ENCODE measurements at places on chromosomes 1 and 21.

- H3K4me1 ChIP-seq: peaks cover 13% of the 10 kb centered on the region
- no peak overlapping the region for H3K27ac ChIP-seq
- no peaks in the 10 kb centered on the region for H3K36me3 ChIP-seq
- H3K27me3 ChIP-seq: no peaks in the 10 kb centered on the region
Observed at GRCh38 chr1:160089883-160090282, 8.5 kb downstream of the IGSF8 start.

DNA sequence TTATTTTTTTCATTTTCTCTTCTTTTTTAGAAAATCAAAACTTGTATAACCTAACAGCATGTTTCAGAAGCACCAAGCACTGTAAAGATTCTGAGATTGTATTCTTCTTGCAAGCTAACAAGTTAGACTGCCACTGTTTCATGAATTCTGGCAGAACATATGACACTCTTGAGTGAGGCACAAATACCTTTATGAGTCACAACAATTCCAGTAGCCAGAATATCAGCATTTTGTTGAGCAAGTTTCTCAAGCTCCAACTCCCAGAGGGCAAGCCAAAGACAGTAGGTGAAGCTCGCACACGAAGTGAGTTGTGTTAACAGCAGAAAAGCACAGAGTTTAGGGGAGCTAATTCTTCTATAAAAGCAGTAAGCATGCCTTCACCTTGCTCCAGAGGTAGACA is 268.8 kb upstream of the NCAM2 start:
- no peak overlapping the region for H3K4me3 ChIP-seq
- DNase-seq: no peak
- no peak overlapping the region for H3K27ac ChIP-seq
- H3K36me3 ChIP-seq: no peaks in the 10 kb centered on the region

DNA sequence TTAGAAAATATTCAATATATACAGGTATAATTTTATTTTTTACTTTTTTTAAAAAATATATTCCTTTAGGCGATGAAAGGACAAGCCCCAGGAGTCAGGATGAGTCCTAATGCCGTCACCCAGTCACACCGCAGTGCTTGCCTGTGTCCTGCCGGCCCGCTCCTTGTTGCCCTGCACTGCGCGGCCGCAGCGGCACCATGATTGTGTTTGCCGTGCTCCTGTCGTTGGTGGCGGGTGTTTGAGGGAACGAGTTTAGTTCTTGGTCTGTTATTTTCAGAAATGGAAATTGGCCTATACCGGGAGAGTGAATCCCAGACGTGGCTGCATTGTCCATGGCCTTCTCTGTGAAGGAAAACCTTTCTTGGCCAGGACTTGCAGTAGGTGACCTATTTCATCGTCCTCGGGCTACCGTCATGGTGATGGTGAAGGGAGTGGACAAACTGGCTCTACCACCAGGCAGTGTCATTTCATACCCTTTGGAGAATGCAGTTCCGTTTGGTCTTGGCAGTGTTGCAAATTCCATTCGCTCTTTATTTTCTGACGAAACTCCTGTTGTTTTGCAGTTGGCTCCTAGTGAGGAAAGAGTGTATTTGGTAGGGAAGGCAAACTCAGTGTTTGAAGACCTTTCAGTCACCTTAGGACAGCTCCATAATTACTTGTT is 45.9 kb upstream of the CRB1 start:
- H3K4me1 ChIP-seq: no peaks in the 10 kb centered on the region
- H3K27ac ChIP-seq: no peak overlapping the region
- peaks cover 1% of the 10 kb centered on the region for H3K36me3 ChIP-seq

- DNase-seq: no peak
- H3K27me3 ChIP-seq: peaks cover 66% of the 10 kb centered on the region
- H3K4me3 ChIP-seq: no peak overlapping the region
Observed at GRCh38 chr1:20476265-20477038, 9.6 kb downstream of the CAMK2N1 start.

DNA sequence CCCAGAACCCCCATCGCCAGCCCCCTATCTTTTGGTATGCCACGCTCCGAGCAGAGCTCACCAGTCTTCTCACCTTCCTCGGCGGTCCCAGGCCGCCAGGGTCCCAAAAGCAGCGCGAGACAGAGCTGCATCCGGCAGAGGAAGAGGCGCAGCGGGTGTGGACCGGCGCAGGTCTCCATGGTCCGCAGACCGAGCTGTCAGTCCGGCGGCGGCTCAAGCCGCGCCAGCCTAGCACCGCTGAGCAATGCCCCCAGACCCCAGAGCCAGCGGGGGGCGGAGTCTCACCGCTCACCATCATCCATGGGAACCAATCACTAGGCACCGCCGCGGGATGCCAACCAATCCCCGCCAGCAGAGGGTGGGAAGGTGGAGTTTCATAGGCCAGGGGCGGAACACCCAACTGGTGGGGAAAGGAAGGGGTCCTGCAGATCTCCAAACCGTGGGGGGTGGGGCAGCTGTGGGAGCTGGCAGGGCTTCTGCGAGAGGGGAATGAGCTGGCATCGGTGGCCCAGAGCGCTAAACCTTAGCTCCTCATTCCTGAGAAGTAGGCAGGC is at the start of gene EPHA10:
Gene EPHA10 (minus strand): TSS at position 233 of the 554 bp plus-strand sequence. CDS start 54 bp downstream, at position 179.
- peak within 1 kb of the TSS; percentile 39 for H3K4me3 ChIP-seq
- no peak for DNase-seq
- H3K27me3 ChIP-seq: peaks cover 66% of the 10 kb centered on the region
- H3K27ac ChIP-seq: no peak within 1 kb of the TSS

- no peak overlapping the region for H3K4me3 ChIP-seq
- H3K4me1 ChIP-seq: peaks cover 24% of the 10 kb centered on the region
- DNase-seq: no peak
- no peaks in the 10 kb centered on the region for H3K36me3 ChIP-seq
- no peak overlapping the region for H3K27ac ChIP-seq
Observed at GRCh38 chr1:234735476-234735875, 125.5 kb upstream of the IRF2BP2 start.

- peak overlapping the region; percentile 25 for H3K4me3 ChIP-seq
- H3K4me1 ChIP-seq: peaks cover 30% of the 10 kb centered on the region
- H3K27me3 ChIP-seq: no peaks in the 10 kb centered on the region
- no peaks in the 10 kb centered on the region for H3K36me3 ChIP-seq
- DNase-seq: peak; percentile 89
Observed at GRCh38 chr1:225454733-225455132, 26.9 kb upstream of the LBR start.

- DNase-seq: no peak
- H3K27me3 ChIP-seq: peaks cover 3% of the 10 kb centered on the region
- H3K36me3 ChIP-seq: no peaks in the 10 kb centered on the region
- no peak overlapping the region for H3K4me3 ChIP-seq
Observed at GRCh38 chr1:235935235-235936225, 68.8 kb upstream of the LYST start.

- H3K27ac ChIP-seq: no peak overlapping the region
- H3K27me3 ChIP-seq: no peaks in the 10 kb centered on the region
- H3K36me3 ChIP-seq: no peaks in the 10 kb centered on the region
- peak; percentile 83 for DNase-seq
- H3K4me3 ChIP-seq: no peak overlapping the region
Observed at GRCh38 chr21:31604591-31605190, 54.8 kb upstream of the SOD1 start.

DNA sequence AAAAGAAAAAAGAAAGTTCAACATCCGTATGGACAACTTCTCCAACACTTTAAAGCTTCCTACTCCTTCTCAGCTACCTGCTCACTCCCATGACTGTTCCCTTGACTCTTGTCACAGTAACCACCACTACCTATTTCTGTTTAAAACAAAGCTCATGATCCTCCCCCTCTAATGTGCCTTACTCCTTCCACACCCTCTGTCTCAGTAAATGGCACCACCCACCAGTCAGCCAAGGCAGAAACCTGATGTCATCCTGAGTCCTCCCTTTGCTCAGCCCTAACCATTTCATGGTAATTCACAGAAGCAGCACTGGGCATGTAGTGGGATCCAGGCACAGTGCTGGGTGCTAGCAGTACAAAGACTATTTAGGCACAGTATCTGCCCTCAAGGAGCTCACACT is 63.0 kb upstream of the PPM1J start:
- no peaks in the 10 kb centered on the region for H3K36me3 ChIP-seq
- no peak for DNase-seq
- no peak overlapping the region for H3K4me3 ChIP-seq
- no peaks in the 10 kb centered on the region for H3K27me3 ChIP-seq

DNA sequence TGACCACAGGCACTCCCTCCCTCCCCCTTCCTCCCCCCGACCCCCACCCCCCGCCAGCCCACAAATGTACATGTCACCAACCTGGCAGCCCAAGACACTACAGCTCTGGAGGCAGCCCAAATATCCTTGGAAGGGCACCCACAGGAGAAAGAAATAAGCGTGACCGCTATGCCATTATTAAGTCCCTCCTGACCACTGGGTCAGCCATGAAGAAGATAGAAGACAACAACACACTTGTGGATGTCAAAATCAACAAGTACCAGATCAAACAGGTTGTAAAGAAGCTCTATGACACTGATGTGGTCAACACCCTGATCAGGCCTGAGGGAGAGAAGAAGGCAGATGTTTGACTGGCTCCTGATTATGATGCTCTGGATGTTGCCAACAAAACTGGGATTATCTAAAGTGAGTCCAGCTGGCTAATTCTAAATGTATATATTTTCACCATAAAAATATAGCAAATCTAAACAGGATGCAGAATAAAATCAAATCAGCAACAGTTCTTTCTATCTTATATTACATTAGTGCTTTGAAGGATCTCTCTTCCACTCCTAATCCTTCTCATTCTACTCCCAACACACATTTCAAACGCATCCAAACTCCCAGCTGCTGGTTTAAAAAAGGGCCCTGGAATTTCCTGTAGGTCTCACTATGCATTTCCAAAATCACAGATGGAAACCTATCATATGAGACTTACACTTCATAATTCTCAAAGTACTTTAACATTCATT is 77.4 kb upstream of the SLFNL1 start:
- H3K27ac ChIP-seq: no peak overlapping the region
- no peak for DNase-seq
- peaks cover 2% of the 10 kb centered on the region for H3K4me1 ChIP-seq

- peaks cover 41% of the 10 kb centered on the region for H3K4me1 ChIP-seq
- H3K4me3 ChIP-seq: no peak overlapping the region
- peak overlapping the region; percentile 88 for H3K27ac ChIP-seq
- H3K27me3 ChIP-seq: no peaks in the 10 kb centered on the region
Observed at GRCh38 chr1:89104147-89104546, 21.8 kb downstream of the GBP2 start.

- no peak for DNase-seq
- no peak overlapping the region for H3K27ac ChIP-seq
- H3K4me3 ChIP-seq: no peak overlapping the region
- H3K27me3 ChIP-seq: no peaks in the 10 kb centered on the region
Observed at GRCh38 chr1:200967693-200968468, 55.6 kb downstream of the KIF21B start.

DNA sequence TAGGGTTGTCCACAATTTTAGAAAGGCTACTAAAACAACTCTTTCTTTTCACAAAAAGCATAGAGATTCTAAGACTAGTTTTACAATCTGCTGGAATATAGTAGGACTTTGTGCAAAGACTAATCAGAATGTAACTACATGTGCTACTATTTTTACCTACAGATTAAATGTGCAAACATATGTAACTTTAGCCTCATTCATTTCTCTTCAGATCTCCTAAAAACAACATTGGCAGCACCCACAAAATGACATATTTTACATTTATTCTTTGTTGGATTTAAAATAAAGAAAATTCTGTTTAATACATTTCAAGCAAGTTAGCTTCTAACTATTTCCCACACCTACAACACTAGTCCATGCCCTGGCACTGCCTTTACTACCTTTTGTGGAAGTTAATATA is 292.2 kb downstream of the AKT3 start:
- DNase-seq: no peak
- H3K27ac ChIP-seq: no peak overlapping the region
- peaks cover 2% of the 10 kb centered on the region for H3K4me1 ChIP-seq
- peaks cover 14% of the 10 kb centered on the region for H3K36me3 ChIP-seq
- H3K27me3 ChIP-seq: no peaks in the 10 kb centered on the region

- H3K4me3 ChIP-seq: no peak overlapping the region
- no peaks in the 10 kb centered on the region for H3K27me3 ChIP-seq
- H3K4me1 ChIP-seq: no peaks in the 10 kb centered on the region
- H3K36me3 ChIP-seq: peaks cover 2% of the 10 kb centered on the region
Observed at GRCh38 chr1:113219377-113219776, 146.4 kb downstream of the LRIG2 start.

- peaks cover 49% of the 10 kb centered on the region for H3K36me3 ChIP-seq
- peaks cover 15% of the 10 kb centered on the region for H3K4me1 ChIP-seq
- no peak for DNase-seq
- H3K4me3 ChIP-seq: no peak overlapping the region
- H3K27me3 ChIP-seq: no peaks in the 10 kb centered on the region
Observed at GRCh38 chr1:156276532-156276931, 6.1 kb downstream of the SMG5 start.

GRCh38 chr1:161801955-161802354 is 35.8 kb downstream of the ATF6 start:
- peaks cover 23% of the 10 kb centered on the region for H3K4me1 ChIP-seq
- H3K36me3 ChIP-seq: peaks cover 41% of the 10 kb centered on the region
- no peak overlapping the region for H3K4me3 ChIP-seq
- H3K27me3 ChIP-seq: no peaks in the 10 kb centered on the region
- no peak for DNase-seq

DNA sequence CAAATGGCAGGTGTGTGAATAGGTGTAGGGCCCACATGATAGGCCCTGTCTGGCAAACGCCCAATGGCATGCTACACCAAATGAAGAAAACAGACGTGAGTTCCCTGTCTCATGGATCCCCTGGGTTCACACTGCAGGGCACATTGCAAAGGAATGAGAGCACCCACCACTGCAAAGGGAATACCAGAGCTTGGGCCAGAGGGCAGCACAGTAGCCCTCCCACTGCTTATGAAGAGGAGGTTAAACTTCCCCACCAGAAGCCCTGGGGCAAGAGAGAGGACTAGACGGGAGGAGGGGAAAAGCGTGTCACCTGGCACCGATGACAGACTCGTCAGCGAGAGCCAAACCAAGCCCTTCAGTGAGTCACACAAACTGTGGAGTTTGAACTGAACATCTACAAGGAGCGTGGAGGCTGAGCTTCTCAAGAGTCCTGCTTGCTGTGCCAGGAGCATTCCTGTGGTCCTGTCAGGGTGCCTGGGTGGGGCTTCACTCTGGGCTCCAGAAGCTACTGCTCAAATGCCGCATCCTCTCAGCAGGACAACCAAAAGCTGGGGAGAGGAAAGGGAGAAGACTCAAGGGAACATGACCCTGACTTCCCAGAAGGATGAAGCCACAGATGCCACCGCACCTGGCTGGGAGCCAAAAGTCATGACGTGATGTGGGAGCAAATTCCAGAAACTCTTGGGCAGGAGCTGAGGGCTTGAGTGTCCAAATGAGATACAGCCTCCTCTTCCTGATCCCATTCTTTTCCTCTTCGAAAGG is 61.1 kb downstream of the TOMM20 start:
- DNase-seq: peak; percentile 44
- H3K27ac ChIP-seq: no peak overlapping the region
- no peaks in the 10 kb centered on the region for H3K36me3 ChIP-seq
- no peak overlapping the region for H3K4me3 ChIP-seq
- peaks cover 16% of the 10 kb centered on the region for H3K4me1 ChIP-seq
- H3K27me3 ChIP-seq: no peaks in the 10 kb centered on the region

- no peaks in the 10 kb centered on the region for H3K36me3 ChIP-seq
- H3K4me3 ChIP-seq: no peak overlapping the region
- no peak for DNase-seq
- no peak overlapping the region for H3K27ac ChIP-seq
- H3K4me1 ChIP-seq: peaks cover 7% of the 10 kb centered on the region
Observed at GRCh38 chr1:23133587-23133986, 35.1 kb downstream of the LUZP1 start.

- DNase-seq: no peak
- H3K4me1 ChIP-seq: no peaks in the 10 kb centered on the region
Observed at GRCh38 chr1:67942274-67942673, 108.2 kb downstream of the DIRAS3 start.

GRCh38 chr1:183719289-183719688 is 66.2 kb upstream of the APOBEC4 start:
- no peaks in the 10 kb centered on the region for H3K4me1 ChIP-seq
- H3K27me3 ChIP-seq: no peaks in the 10 kb centered on the region

GRCh38 chr1:185969028-185969427 is 234.8 kb downstream of the HMCN1 start:
- H3K4me1 ChIP-seq: no peaks in the 10 kb centered on the region
- H3K27me3 ChIP-seq: peaks cover 9% of the 10 kb centered on the region
- no peak overlapping the region for H3K27ac ChIP-seq
